ENCODE measurements at places on chromosomes 5 and 9.

DNA sequence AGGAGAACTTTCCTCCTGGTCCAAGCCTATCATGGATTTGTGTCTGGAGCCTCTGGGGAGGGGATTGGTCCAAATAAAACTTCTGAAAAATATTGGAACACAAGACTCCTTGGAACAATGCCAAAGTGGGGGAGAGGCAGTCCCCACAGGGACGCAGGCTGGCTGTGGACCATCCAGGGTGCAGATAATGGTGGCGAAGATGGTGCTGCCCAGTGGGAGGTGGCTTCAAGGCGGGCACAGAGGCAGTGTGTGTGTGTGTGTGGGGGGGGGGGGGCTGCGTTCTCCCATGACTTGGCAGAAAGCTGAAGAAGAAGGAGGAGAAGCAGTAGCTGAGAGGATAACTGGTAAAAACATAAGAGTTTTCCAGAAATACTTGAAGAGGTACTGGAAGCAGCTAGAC is 186.4 kb downstream of the MELK start:
- DNase-seq = no peak

DNA sequence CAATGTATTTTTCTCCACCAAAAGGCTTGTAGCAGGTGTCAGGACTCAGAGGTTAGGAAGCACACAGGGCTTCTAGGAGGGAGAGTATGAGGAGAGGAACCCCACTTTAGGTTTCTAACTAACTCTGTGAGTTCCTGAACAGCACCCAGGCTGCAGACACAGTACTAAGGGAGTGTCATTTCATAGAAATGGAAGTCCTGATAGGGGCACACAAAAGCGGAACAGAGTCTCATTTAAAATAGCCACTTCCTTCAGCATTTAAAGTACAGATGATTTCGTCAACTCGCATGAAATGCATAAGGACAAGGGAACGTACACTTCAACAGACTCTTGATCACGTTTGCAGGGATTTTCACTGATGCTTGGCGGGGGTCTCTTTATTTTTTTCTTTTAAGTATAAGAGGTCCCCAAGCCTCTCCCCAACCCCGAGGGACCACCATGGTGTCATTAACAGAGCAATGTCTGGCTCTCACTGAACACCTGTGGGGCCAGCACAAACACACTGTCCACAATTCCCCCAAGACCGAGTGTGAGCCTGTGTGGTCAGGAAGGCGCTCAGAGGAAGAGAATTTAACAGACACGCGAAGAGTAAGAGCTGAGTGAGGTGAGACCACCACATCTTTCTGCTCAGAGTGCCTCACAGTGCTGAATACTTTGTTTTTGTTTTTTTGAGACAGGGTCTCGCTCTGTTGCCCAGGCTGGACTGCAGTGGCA is 82.3 kb downstream of the SECISBP2 start:
- no peak for DNase-seq

DNA sequence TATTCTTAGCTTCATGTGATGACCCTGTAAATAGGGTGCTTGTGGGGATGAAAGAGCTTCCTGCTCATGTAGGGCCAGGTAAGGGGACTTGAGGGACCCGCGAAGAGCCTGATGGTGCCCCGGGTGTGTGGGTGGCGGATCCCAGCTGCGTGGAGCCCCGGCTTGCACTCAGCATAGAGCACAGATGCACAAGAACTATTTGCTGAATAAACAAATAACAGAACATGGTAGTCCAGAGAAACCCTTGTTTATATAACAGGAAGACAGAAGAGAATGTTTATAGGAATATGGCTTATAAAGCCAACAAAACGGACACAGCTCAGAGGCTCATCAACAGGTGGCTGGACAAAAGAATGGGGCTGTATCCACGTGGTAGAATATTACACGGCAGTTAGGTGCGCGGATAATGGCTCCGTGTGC is 106.9 kb upstream of the COL5A1 start:
- DNase-seq = no peak

GRCh38 chr5:177526191-177526590 is 9.4 kb upstream of the DDX41 start:
- peak; percentile 1 for DNase-seq

DNA sequence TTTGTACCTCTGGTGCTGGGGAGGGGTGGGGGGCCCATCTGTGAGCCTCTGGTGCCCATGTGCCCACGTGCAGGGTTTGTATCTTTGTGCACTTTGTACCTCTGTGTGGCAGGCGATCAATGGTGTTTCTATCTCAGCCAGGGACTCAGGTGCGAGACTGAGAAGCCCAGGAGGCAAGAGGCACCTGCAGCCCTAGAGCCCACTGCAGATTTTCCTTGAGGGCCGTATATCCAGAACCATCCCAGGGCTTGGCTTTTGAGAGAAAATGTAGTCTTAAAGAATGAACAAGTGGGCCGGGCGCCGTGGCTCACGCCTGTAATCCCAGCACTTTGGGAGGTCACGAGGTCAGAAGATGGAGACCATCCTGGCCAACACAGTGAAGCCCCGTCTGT is 52.2 kb upstream of the KCNMB1 start:
- no peak for DNase-seq

- no peak for DNase-seq
These were observed 7.6 kb downstream of the GRIN1 start for GRCh38 chr9:137146527-137146918.

- no peak for DNase-seq
These were observed 1.7 kb upstream of the OTULIN start for GRCh38 chr5:14662721-14663260.

DNA sequence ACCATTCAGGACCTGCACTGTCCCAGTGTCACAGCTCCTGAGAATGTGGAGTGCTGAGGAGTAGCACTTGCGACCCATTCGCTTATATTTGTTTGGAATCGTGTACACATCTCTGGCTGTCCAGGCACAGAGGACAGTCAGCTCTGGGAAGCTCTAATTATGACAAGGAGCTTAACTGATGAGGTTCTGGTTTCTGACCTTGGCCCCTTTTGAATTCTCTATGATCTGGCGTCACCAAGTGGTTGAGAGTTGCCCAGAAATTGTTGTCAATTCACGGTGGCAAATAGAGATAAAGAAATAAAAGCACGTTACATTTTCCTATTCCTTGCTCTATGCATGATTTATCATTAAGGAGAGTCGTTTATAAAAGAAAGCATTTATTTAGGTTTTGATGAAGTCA is 34.9 kb upstream of the LECT2 start:
- DNase-seq = no peak

- no peak for DNase-seq
These were observed 1.8 kb downstream of the RPL35 start for GRCh38 chr9:124859803-124860581.

- DNase-seq = no peak
These were observed 292.9 kb downstream of the NR3C1 start for GRCh38 chr5:143110591-143110990.

GRCh38 chr9:38361473-38361850 is 31.0 kb upstream of the ALDH1B1 start:
- peak; percentile 36 for DNase-seq

- no peak for DNase-seq
These were observed 522.3 kb downstream of the MAT2B start for GRCh38 chr5:164027738-164028137.

DNA sequence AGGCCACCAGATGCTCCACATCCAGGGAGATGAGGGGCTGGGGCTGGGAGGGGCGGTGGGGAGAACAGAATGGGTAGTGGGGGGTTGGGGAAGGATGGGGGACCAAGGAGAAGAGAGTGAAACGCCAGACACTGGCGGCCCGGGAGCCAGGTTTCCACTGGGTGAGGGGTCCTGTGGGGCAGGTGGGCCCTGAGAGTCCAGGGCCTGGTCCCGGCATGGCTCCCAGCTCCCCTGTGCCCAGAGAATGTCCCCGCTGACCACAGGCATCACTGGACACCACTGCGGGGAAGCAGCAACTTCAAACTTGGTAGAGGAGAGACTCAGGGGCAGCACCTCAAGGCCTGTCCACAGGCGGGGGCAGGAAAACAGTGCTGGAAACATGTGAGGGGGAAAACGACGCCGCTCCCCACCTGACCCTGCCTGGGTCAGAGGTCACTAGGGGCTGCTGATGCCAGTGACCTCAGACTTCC is 13.2 kb downstream of the NINJ1 start:
- no peak for DNase-seq

DNA sequence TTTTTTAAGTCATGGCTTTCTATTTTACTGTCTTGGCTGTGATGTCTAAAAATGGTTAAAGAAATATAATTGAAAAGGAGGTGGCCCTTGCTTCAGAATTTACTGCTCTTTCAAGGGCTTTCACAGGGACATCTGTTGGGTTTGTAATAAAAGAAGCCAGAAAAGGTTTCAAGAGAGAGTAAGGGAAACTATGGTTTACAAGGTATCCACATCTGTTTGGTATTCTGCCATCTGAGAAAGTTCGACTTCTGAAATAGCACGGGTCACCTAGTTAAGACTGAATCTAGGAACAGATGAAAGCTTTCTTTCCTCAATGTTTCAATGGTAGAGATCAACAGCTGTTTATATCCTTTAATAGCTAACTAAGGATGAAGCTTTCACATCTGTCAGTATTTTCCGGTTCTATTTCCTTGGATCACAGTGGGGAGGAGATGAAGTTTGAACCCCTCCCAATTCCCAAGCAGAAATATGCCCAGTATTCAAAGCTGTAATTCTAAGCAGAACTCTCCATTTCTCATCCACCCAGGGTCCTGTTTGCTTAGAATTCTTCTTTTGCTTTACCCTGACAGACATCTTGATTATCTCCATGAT is 72.8 kb upstream of the IFNK start:
- no peak for DNase-seq
